Stimulated activated CD8-positive, alpha-beta memory T cell treated with anti-CD3 and anti-CD28 coated beads, Interleukin-2, amount 100 ng/mL, for 1 hour (primary cell): ENCODE measurements at places on chromosomes 2 and 18.

DNA sequence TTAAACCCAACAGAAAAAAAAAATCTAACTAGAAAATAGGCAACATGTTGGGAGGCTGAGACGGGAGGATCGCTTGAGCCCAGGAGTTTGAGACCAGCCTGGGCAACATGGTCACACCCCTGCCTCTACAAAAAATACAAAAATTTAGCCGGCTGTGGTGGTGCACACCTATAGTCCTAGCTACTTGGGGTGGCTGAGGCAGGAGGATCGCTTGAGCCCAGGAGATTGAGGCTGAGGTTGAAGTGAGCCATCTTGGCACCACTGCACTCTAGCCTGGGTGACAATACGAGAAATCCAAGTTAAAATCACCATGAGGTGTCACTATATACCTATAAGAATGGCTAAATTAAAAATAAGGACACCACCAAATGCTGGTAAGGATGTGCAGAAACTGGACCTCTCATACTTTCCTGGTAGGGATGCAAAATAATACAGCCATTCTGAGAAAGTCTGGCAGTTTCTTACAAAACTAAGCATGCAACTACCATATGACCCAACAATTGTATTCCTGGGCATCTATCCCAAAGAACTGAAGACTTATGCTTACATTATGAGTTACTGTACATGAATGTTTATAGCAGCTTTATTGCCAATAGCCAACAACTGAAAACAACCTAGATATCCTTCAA is 2.2 kb downstream of the SEPTIN10 start:
- DNase-seq: no peak

GRCh38 chr2:206989311-206989710 is 50.0 kb downstream of the CPO start:
- no peak for DNase-seq

DNA sequence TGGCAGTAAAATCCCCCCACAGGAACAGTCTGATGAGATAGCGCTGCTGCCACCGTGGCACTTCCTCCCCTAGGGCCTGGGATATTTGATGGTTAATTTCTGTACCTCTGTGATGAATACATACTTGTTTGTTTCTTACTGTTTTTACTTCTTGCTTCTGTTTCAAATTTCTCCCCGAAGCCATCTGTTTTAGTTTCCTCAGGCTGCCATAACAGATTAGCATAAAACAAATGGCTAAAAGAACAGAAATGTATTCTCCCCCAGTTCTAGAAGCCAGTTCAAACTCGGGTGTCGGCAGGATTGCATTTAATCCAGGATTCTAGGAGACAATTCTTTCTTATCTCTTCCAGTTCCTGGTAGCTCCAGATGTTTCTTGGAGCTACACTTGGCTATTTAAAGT is 435.9 kb downstream of the DSEL start:
- DNase-seq: no peak

GRCh38 chr2:79750321-79750720 is 237.5 kb downstream of the CTNNA2 start:
- no peak for DNase-seq

- no peak for DNase-seq
These were observed 10.9 kb downstream of the FBXO48 start for GRCh38 chr2:68456198-68456597.

- no peak for DNase-seq
These were observed 103.2 kb downstream of the NCOA1 start for GRCh38 chr2:24594283-24594682.

- peak; percentile 21 for DNase-seq
These were observed 42.1 kb upstream of the TAF1B start for GRCh38 chr2:9800975-9801726.

DNA sequence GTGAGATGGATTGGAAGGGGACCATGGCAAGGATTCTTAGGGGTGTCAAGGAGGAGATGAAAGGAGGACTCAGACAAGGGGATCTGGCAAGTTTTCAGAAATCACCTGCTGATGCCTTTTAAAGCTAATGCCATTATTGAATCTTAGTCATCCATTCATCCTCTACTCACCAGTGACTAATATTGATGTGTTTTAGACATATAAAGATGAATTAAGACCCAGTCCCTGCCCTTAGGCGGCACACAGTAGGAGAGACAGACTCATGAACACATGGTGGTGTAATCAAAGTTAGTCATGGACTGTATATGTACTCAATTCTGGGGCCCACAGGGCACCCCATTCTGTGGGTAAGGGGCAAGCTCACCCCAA is 56.5 kb upstream of the ATL2 start:
- no peak for DNase-seq

GRCh38 chr2:137208431-137208891 is 443.1 kb downstream of the THSD7B start:
- no peak for DNase-seq

GRCh38 chr2:151472966-151473365 is 63.3 kb downstream of the RIF1 start:
- no peak for DNase-seq

DNA sequence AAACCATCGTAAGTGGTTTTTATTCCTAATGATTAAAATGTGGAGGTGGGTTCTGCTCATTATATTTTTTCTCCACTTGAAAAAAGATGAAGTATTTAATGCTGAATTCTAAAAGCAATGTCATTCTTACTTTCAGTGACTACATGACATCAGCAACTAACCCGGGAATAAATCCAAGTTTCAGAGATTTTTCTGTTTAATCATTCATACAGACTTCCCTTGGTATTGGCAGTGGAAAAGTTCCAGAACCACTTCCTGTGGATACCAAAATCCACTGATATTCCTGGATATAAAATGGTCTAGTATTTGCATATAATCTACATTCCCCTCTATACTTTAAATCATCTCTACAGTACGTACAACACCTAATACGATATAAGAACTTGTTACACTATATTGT is 128.6 kb downstream of the ZNF532 start:
- DNase-seq: no peak

DNA sequence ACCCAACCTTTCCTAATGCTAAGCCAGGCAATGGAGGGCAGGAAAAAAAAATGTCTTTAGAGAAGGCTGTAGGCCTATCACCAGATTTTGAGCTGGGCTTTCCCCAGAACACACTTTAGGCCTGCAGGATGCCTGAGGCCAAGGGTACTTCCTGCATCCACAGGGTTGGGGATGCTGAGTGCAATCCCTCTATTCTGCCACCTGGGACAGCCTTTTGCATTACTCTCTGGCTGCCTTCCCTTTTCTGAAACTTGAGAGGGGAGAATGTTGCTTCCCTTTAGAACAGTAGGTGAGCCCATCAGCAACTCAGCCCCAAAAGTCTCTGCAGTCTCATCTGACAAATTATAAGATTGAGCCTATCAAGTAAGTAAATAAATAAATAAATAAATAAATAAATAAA is 195.2 kb downstream of the SLC8A1 start:
- no peak for DNase-seq

GRCh38 chr2:10631405-10631804 is 58.4 kb downstream of the NOL10 start:
- no peak for DNase-seq

DNA sequence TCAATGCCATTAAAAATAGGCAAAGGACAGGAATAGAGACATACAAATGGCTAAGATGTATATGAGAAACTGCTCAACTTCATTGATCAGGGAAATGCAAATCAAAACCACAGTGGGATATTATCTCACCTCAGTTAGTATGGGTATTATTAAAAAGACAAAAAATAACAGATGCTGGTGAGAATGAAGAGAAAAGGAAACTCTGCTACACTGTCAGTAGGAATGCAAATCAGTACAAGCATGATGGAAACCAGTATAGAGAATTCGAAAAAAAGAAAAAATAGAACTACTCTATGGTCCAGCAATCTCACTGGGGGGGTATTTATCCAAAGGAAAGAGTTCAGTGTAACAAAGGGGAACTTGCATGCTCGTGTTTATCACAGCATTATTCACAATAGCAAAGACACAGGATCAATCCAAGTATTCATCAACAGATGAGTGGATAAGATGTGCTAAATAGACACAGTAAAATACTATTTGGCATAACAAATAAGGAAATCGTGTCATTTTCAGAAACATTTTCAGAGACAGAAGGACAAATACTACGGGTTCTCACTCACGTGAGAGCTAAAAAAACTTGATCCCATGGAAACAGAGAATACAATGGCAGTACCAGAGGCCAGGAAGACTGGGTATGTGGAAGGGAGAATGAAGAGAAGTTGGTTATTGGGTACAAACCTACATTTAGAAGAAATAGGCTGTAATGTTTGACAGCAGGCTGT is 60.6 kb downstream of the CCDC74A start:
- DNase-seq: no peak

- DNase-seq: no peak
These were observed 140.4 kb upstream of the VRK2 start for GRCh38 chr2:57906152-57906732.

DNA sequence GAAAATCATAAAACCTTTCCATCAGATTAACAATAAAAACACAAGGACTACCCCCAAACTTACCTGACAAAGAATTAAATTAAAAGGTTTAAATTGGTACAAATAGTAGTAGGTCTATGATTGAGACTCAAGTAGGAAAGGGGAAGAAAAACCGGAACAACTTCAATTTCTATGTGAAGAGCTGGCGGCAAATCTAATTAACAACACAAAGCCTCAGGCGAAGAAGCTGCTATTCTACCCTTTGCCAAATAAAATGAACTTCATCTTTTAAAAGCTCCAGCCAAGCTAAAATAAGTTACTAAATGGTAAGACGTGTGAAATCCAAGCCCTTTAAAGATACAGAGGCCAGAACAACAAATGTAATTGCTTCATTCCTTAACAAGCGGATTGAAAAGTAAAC is 146.5 kb downstream of the DLGAP1 start:
- no peak for DNase-seq

DNA sequence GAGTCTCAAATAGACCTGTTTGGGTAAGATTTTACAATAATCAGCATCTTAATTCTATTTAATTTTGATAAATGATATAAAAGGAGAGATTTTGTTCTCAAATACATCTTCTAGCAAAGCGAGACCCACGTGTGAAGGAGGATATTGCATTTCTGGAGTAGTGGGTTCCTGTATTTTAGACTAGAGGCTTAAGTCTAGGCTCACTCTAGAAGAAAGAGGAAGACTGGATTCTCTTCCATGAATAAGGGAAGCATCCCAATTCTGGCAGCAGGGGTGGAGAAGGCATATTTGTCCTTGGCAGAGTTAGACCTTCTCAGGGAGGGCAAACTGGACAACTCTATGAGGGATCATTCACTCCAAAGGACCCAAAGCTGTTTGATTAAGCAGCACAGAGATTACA is 11.3 kb upstream of the FAM228A start:
- no peak for DNase-seq

DNA sequence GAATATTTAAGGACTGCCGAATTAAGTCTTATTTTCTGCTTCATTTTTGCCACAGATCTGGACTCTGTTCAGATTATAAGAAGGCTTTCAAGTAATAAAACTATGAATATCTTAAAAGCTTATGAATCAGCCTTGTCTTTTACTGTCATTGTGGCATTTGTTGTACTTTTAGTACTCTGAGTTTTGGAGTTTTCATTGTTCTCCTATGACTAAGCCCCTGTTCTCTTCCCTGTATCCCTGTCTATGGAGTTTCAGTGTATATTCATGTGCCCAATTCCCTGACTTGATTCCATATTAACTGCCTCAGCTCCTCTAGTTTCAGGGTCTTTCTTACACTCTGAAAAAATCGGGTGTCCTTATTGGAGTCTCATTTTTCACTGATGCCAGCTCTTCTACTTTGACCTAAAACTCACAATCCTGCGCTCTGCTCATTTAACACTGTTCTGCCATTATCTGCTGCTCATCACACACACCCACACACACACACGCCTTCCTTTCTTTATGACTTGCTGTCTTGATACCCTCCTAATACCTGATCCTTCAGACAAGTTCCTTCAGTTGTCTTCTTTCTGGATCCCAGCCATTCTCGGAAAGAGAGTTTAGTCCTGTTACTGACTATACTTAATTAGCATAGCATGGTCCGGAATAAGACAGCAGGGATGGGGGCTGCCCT is 511.8 kb downstream of the CPS1 start:
- DNase-seq: no peak

DNA sequence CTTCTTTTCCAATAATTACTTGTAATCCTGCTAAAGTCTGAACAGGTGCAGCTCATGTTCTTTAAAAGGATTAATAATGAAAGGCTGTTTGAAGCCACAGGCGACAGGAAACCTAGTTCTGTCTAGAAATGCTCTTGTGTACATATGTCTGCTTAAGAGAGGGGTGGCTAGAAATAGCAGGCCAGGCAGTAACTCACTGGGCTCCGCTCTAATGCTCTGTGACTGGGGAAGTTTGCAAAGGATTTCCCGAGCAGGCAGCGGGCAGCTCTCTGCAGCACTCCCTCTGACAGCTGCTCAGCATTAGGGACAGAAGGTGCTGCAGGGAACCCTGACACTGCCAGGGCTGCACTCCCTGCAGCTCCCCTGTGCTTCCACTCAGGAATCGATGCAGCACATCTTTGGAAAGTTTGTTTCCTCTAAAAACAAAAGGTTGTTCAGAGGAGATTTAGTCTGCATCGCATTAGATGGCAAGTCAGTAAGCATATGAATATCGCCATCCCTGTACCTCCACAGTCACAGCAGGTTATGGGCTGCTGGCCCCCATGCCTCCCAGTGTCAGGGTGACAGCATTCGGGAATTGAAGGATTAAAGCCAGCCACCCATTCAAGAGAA is 33.1 kb upstream of the TTC39C start:
- DNase-seq: no peak

DNA sequence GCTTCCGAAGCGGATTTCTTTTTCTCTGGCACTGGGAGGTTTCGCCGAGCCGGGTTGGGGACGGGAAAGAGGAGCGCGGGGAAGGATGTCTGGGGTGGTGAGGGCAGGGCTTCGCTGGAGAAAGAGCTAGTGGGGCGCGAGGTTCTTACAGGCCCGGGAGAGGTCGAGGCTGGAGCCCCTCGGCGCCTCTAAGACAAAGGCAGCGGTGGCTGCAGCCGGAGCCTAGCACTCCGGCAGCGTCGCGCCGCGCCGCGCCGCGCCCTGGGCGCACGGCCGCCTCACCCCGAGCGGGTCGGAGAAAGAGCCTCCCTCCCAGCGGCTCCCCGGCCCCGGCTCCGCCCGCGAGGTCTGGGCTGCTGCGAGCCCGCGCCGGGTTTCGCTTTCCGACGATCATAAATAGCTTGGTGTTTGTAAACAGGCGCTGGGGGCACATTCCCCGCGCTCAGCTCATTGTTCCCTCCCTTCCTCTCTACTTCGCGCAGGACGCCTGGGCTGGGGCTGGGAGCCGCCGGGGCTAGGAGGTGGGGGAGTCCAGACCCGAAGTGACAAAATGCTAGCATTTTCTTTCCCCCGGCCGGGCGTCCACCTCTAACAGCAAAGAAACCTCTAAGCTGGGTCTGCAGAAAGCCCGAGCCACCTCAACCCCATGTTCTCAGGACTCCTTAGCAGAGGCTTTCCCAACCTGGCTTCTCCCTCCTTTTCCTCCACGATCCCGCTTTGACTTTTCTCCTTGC is 813 bp upstream of the MEIS1 start:
- DNase-seq: no peak
